ENCODE measurements at places on chromosomes 6 and 20.
A peak's percentile ranks its signal among the peaks of the same experiment; 100 is the strongest.

DNA sequence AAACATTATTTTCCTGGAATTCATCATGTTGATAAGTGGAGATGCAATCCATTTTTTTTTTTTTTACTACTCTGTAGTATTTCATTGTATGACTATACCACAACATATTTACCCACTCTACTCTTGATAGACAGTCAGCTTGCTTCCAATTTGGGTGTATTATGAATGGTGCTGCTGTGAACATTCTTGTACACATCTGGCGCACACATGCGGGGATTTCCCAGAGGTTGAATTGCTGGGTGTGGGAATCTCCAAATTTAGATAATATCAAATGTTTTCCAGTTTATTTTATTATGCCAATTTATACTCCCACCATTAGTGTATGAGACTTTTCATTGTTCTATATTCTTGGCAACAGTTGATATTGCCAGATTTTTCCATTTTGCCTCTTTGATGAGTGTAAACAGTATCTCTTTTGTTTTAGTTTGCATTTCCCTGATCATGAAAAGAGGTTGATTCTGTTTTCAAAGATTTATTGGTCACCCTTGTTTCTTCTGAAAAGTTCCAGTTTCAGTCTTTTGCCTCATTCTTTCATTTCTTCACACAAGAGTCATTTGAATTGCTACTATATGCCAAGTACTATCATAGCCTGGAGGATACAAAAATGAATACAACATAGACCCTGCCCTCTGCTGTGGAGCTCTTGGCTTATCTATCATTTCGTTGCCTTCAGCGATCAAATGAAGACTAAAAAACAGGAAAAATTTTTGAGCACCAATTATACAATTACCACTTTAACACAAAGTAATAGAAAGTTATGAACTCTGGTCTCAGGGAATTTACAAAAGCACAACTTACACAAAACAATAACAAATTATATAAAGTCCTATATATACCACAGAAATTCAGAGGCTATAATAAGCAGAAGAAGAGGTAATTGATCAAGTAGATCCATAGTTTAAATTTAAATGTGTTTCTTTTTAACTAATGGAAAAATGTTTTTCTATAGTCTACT, 17.1 kb upstream of the NCOA7 start:
- DNase-seq = peak; percentile 14

DNA sequence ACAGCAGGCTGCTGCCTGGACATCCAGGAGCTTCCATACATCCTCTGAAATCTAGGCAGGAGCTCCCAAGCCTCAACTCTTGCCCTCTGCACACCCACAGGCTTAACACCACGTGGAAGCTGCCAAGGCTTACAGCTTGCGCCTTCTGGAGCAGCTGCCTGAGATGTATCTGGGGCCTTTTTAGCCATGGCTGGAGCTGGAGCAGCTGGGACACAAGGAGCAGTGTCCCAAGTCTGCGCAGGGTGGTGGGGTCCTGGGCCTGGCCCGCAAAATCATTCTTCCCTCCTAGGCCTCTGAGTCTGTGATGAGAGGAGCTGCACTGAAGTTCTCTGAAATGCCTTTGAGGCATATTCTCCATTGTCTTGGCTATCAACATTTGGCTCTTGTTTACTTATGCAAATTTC, 255.0 kb downstream of the DLL1 start:
- DNase-seq = no peak

DNA sequence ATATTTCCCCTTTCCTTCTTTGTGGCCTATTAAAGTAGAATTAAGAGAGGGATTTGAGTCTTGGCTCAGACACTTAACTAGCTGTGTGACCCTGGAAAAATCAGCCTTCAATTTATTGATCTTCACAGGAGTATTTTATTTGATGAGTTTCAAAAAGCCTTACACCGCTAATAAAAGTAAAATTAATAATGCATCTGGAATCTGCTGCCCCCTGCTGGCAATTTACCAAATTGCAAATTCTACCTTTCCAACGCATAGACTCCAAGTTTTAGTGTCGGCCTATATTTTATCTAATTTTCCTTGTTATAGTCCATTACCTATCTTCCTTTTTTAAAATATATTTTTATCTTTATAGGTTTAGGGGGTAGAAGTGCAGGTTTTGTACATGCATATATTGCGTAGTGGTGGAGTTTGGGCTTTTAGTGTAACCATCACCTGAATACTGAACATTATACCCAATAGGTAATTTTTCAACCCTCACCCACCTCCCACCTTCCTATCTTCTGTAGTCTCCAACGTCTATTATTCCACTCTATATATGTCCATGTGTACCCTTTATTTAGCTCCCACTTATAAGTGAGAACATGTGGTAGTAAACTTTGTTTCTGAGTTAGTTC, 46.3 kb downstream of the GOPC start:
- DNase-seq = no peak

DNA sequence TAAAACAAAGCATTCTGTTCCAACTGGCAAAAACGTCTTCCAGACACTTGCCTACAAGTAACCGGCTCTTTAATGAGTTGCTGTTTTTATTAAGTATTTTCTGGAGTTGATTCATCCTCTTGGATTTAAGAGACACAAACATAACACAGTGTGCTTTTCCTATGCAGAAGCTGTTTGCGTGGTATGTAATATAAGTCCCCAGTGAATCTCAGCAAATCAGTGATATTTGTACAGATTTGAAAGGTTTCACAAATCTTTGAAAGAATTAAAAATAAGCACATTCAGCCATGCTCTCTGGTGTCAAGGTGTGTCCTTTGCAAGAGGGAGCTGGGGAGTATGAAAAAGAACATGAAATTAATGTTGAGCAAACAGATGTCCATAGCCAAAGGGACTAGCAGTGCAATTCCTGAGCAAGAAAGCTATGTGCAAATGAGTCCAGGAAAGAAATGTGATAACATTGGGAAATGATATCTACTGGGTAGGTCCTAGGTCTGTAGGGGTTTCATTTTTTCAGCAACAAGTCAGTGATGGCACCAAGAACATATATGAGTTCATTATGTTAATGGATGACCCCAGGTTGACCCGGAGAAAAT, 170.1 kb upstream of the PHACTR1 start:
- DNase-seq = no peak

DNA sequence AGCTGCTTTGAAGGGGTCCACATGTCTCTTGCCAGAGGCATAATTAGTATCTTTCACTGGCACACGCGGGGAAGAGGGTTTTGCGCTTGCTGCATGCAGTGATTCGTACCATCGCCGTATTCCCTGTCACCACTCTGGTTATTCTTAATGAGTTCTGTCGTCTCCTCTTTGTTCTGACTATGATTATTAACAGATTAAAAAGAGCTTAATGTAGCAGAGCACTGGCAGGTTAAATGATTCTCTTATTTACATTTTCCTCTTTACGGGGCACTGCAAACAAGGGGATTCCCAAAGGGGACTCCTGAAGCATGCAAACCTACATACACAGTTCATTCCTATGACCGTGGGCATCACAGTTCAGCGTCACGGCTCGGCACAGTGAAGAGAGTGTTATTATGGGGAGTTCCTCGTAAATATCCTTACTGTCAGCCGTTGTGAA, 204.8 kb downstream of the DTNBP1 start:
- no peak for DNase-seq

- DNase-seq = no peak
These were observed 31.3 kb downstream of the TRMT6 start for GRCh38 chr20:5918856-5919625.

Measured in anterior cingulate cortex (tissue), 58 donors.